ENCODE measurements at places on chromosomes 12 and 14.

- no peak for DNase-seq
Measured at GRCh38 chr14:30125322-30125979, 197.8 kb upstream of the PRKD1 start.

GRCh38 chr14:92173668-92174067 lies 51.9 kb downstream of the CPSF2 start:
- DNase-seq = no peak

DNA sequence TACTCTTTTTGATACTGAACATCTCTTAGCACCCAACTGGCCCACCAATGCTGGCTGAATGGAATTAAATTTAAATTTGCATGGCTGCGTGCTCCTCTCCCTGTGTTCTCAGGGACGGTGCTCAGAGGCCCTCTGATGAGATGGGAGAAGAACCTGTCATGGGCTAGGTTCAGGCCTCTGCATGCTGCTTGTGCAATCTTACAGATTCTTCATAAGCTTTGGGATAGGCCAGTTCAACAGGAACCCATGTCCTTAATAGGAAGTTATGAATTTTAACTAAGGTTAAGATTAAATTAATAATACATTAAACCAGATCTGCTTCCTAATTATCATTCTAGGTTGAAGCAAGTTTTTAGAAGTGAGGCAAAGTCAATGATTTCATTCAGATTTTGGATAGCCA lies 119.7 kb upstream of the LRIG3 start:
- no peak for DNase-seq

- DNase-seq = no peak
Measured at GRCh38 chr12:95257541-95257940, 39.9 kb downstream of the VEZT start.

GRCh38 chr12:82529101-82529500 lies 157.6 kb upstream of the TMTC2 start:
- no peak for DNase-seq

- no peak for DNase-seq
Measured at GRCh38 chr12:119157528-119157927, 21.2 kb upstream of the HSPB8 start.

- DNase-seq = no peak
Measured at GRCh38 chr12:112352921-112353320, 29.3 kb downstream of the HECTD4 start.

DNA sequence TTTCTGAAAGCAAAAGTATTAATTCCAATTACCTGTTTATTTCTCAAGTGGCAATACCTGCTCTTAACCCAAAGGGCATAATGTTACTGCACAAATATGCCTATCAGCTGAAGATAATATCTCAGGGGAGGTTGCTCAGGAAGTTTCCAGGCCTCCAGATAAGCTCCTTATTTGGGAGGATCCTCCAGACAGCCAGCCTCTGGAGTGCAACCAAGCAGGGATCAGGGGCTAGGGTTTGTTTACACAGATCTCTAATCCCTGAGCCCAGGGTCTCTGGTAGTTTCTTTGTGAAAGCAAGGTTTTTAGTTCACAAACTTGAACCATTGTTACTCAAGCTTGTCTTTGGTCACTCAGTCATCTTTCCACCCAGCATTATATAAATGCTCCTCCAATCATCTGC lies 124.4 kb downstream of the SLC38A4 start:
- DNase-seq = no peak

DNA sequence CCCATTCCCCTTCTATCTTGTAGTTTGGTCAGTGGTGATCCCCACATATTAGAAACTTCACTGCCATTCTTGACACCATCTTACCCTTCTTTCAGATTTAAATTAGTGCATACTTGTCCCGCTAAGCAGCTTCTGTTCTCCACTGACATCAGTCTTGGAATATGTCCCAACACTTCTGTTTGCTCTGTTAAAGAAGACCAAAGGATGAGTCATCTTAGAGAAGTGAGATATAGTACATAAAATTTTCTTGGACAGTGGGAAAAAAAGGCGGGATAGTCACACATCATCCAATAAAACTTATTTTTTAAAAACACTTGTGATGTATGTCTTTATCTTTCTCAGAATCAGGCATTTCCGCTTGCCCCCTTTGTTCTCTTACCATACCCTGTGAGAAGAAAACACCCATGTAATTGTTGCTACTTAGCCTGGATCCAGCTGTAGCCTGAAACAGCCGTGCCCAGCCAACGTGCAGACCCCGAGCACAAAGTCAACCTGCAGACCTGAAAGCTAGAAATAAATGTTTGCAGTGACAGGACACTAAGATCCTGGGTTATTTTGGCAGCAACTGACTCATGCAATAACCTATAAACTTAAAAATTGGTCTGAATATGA lies 100.1 kb upstream of the PDE3A start:
- no peak for DNase-seq

GRCh38 chr14:94550041-94550440 lies 11.2 kb upstream of the SERPINA4 start:
- DNase-seq = no peak

GRCh38 chr14:82244791-82245190 lies 711.1 kb upstream of the SEL1L start:
- no peak for DNase-seq

- no peak for DNase-seq
Measured at GRCh38 chr14:33350366-33350990, 411.8 kb downstream of the NPAS3 start.

- DNase-seq = no peak
Measured at GRCh38 chr12:62834971-62835547, 99.9 kb downstream of the PPM1H start.

DNA sequence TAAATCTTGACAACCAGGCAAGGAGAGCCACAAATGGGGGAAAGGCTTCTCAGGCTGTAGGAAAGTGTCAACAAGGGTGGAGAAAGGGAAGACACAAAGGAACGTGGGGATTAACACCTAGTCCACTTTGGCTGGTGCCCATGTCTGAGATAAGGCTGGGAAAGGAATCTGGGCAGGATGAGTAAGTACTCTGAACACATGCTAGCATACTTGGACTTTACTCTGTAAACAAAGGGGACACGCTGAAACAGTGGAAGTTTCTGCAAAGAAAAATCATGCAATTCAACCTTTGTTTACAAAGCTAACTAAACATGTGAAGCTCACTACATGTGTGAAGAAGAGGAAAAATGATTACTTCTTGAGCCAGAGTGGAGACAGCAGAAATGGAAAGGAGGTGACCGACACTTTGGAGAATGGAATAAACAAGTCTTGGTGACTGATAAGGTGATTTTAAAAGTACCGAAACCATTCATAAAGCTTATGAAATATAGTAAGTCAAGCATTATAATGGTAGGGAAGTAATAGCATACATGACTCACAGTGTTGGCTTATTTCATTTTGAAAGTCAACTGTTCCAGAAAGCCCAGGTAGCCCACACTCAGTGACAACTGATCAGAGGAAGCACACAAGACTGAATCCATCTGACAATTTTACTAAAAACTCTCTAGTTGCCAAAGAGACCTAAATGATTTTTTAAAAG lies 13.2 kb downstream of the CPNE8 start:
- no peak for DNase-seq

GRCh38 chr12:53805791-53806190 lies 54.0 kb upstream of the CISTR start:
- DNase-seq = no peak

GRCh38 chr14:26531894-26532293 lies 65.9 kb downstream of the NOVA1 start:
- no peak for DNase-seq

DNA sequence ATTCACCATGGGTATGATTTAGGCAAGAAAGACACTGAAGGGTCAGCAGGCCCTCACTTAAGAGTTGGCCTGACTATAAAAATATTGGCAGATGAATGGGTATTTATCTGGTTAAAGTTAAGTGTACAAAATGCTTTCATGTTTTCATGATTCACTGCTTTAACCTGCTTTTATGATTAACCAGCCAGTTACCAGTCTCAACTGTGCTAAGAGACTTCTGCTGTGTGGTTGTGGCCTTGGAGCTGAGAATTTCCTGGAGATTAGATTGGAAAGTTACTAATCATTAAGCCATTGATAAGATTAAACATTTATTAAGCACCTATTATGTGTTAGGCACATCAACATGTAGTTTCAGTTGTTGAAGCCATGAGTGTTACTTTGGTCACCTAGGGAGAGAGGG lies 68.9 kb downstream of the RASSF8 start:
- no peak for DNase-seq

GRCh38 chr12:7155471-7156034 lies 25.4 kb downstream of the CLSTN3 start:
- no peak for DNase-seq

DNA sequence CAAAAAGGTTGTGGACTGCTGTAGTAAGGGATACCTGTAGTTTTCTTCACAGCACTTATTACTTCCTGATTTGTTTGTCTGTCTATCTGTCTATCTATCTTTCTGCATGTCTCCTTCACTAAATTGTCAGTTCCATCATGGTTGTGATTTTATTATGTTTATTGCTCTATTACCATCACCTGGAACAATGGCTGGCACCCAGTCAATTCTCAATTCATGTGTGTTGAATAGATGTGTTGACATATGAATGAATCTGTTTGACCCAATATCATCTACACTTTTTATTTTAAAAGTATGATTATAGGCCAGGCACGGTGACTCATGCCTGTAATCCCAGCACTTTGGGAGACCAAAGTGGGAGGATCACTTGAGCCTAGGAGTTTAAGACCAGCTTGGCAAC lies 224.4 kb downstream of the NUBPL start:
- no peak for DNase-seq

- DNase-seq = peak; percentile 85
Measured at GRCh38 chr12:27549801-27550652, 26.0 kb downstream of the PPFIBP1 start.

DNA sequence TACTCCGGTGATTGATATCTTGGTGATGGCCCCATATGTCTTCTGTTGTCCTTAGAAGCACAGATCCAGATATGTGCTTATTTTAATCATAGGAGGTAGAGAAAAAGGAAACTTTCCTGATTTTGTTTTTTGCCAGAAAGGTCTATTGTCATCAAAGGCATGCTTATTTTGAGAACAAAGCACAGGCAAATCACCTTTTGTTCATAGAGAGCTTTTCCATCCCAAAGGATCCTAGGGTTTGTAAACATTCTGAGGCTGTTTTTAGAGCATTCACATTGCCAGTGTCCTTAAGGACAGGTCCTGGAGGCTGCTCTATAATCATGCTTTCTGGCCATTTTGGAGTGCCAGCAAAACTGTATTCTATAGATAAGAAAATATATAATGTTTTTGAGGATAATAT lies 148.5 kb upstream of the SEL1L start:
- no peak for DNase-seq

- no peak for DNase-seq
Measured at GRCh38 chr14:77116172-77116817, 18.2 kb downstream of the CIPC start.

DNA sequence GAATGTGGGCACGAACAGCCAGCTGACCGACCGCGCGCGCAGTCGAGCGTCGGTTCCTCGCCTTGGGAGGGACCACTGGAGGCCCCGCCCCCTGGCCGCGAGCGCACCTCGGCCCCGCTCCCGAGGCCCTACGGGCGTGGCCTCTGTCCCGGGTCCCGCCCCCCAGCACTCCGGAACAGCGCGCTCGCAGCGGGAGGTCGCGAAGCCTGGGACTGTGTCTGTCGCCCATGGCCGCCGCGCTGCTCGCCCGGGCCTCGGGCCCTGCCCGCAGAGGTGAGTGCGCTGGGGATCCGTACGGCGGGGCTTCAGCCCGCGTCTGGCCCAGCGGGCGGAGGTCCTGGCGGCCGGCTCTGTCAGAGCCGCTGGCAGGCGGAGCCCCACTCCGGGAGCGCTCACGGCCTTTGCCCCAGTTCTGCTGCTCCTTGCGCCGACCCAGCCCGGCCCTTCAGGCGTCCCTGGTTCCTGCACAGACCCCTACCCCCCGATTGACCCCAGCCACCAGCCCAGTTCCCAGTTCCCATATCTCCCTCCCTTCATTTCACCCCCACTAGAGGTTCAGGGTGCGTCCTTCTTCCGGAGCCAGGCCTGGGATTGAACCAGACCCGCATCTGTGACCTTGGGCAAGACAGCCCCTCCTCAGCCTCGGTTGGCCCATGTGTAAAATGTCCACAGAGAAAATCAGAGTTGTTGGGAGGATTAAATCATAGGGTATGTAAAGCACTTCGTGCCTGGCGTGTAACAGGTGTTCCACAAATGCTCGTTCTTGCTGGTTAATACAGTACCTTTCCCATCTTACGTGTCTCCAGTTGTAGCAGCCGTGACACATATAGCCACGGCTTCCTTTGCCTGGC lies at the start of gene ACADS:
Gene ACADS (plus strand): TSS at position 168 of the 851 bp plus-strand sequence. CDS start 60 bp downstream, at position 228.
- DNase-seq = peak; percentile 96

GRCh38 chr12:132190012-132190755 lies 45.9 kb downstream of the NOC4L start:
- DNase-seq = peak; percentile 58

DNA sequence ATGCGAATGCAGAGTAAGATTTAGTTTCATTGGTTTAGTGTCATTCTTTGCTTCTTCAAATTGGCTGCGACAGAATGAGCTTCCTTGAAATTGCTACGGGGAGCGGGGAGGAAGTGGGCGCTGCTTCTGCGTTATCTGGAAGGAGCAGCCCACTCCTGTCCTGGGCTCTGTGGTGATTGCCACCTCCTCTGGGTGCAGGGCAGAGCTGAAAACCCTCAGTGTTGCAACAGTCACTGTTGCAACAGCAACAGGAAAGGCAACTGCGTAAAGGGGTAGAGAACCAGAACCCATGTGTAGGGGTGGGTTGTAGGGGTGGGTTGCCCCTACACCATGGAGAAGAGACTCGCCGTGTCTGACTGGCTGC lies 57.7 kb downstream of the MAX start:
- DNase-seq = no peak

- DNase-seq = no peak
Measured at GRCh38 chr12:76032043-76032981, 736 bp upstream of the PHLDA1 start.

DNA sequence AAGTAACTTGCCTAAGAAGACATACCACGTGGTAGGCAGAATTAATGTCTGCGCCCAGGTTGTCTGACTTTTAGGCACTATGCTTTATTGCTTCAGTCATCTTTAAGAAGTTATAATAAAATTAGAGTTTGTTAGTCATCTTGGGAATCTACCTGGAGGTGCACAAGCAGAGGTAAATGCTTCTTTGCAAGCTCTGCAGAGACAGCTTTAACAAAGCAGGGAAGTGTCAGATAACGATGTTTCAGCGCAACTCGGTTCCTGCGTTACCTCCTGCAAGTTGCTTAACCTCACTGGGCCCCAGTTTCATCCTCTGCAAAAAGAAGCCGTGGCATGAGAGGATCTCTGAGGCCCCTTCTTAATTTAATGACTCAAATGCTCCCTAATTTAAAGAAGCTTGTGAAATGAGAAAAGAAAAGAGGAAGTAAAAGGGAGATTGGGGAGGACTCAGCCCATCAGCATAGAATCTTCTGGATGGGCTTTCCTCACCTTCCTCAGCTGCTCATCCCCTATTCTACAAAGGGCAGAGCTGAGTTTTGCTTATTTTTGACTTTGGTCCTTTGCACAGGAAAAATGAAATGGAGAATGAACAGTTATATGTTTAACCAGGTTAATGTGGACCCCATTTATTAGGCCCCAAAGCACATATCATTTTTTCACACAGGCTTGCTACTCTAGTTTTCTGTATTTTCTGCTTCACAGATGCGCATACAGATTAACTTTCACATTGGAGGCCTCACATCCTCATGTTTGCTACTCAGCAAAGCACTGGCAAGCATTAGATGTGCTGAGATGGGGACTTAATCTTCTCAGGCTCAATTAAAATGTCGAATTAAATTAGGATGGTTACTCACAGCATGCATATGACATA lies 5.1 kb downstream of the ARHGDIB start:
- DNase-seq = no peak
